ENCODE measurements at places on chromosomes 3 and 15. TPM values are rescaled to one million over a fixed set of nuclear protein-coding genes. Genes with fewer than 3 reads are reported as not detected.

GOLGA8S gene
- 0.03 TPM for polyA plus RNA-seq

BNC1 gene
- polyA plus RNA-seq: 0.34 TPM

DPPA4 gene
- polyA plus RNA-seq: 0.02 TPM

ZMYND10 gene
- 1.1 TPM for polyA plus RNA-seq

PSTPIP1 gene
- 0.83 TPM for polyA plus RNA-seq

RPS27L gene
- 361 TPM for polyA plus RNA-seq

- H3K27me3 ChIP-seq: no peaks in the 10 kb centered on the region
- no peaks in the 10 kb centered on the region for H3K4me1 ChIP-seq
- no peak overlapping the region for H3K4me3 ChIP-seq
- peak; percentile 38 for DNase-seq
- no peaks in the 10 kb centered on the region for H3K36me3 ChIP-seq
Observed at GRCh38 chr3:175187586-175187985, 328.5 kb downstream of the NAALADL2 start.

GRCh38 chr15:81024265-81024872 lies 23.6 kb downstream of the TLNRD1 start:
- H3K27ac ChIP-seq: no peak overlapping the region
- H3K4me3 ChIP-seq: no peak overlapping the region
- DNase-seq: no peak

DNA sequence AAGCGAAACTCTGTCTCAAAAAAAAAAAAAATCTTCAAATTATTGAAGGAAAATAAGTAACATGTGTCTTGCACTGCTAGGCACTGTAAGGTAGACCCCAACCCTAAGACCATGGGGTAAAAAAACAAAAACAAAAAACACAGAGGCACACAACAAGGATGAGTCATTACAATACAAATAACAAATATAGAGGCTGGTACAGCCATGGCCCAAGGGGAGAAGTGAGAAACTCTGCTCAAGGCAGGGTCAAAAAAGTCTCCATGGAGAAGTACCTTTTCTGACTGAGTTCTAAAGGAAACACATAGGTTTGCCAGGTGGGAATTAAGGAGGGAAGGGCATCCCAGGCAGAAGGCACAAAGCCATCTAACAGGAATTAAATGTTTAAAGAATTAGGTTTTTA lies 54.5 kb downstream of the TOP2B start:
- no peaks in the 10 kb centered on the region for H3K4me1 ChIP-seq
- no peaks in the 10 kb centered on the region for H3K27me3 ChIP-seq
- no peak for DNase-seq
- H3K27ac ChIP-seq: no peak overlapping the region
- no peak overlapping the region for H3K4me3 ChIP-seq

GRCh38 chr3:56753206-56753820 lies 48.4 kb downstream of the ARHGEF3 start:
- H3K36me3 ChIP-seq: no peaks in the 10 kb centered on the region
- H3K27ac ChIP-seq: no peak overlapping the region

- H3K27ac ChIP-seq: no peak overlapping the region
- H3K4me3 ChIP-seq: no peak overlapping the region
- DNase-seq: no peak
Observed at GRCh38 chr15:99956022-99956775, 223.0 kb upstream of the LYSMD4 start.

GRCh38 chr3:115980709-115981108 lies 357.4 kb downstream of the GAP43 start:
- H3K4me1 ChIP-seq: no peaks in the 10 kb centered on the region
- no peaks in the 10 kb centered on the region for H3K36me3 ChIP-seq
- no peak overlapping the region for H3K4me3 ChIP-seq
- no peak for DNase-seq
- H3K27me3 ChIP-seq: no peaks in the 10 kb centered on the region

- no peaks in the 10 kb centered on the region for H3K36me3 ChIP-seq
- H3K4me3 ChIP-seq: no peak overlapping the region
- H3K4me1 ChIP-seq: no peaks in the 10 kb centered on the region
- H3K27ac ChIP-seq: peak overlapping the region; percentile 1
- H3K27me3 ChIP-seq: no peaks in the 10 kb centered on the region
- DNase-seq: peak; percentile 50
Observed at GRCh38 chr3:195238586-195239118, 32.3 kb downstream of the XXYLT1 start.

- no peaks in the 10 kb centered on the region for H3K27me3 ChIP-seq
- no peak for DNase-seq
- no peak overlapping the region for H3K27ac ChIP-seq
- H3K4me1 ChIP-seq: peaks cover 5% of the 10 kb centered on the region
- no peaks in the 10 kb centered on the region for H3K36me3 ChIP-seq
Observed at GRCh38 chr3:136173939-136174490, 22.1 kb downstream of the MSL2 start.

DNA sequence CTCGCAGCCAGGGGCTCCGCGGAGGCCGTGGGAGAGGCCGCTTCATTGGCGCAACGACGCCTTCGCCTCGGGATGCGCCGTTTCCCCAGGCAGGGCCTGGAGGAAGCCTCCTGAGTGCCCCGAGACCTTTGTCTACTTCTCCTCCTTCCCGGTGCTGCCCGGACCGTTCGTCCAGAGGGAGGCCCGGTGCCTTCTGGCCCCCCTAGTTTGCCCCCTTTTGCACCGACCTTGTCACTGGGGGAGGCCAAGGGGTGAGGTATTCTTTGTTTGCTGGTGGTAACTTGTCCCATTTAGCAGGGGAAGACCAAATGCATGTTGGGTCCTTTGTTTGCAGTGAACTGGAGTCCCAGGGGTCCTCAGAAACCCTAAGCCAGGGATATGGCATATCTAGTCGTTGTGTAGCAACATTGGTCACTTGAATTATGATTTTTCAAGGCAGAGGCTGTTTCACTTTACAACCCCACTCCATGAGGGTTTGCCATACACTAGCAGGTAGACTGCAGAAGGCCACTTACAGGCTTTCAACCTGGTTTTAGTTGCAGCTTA lies 615 bp downstream of the DHX30 start:
- no peaks in the 10 kb centered on the region for H3K27me3 ChIP-seq
- H3K4me3 ChIP-seq: peak overlapping the region; percentile 72
- H3K4me1 ChIP-seq: no peaks in the 10 kb centered on the region
- H3K27ac ChIP-seq: peak overlapping the region; percentile 91
- peaks cover 2% of the 10 kb centered on the region for H3K36me3 ChIP-seq
- DNase-seq: no peak

GRCh38 chr3:43366481-43366880 lies 80.1 kb downstream of the SNRK start:
- peaks cover 7% of the 10 kb centered on the region for H3K4me1 ChIP-seq
- H3K27ac ChIP-seq: no peak overlapping the region
- H3K27me3 ChIP-seq: no peaks in the 10 kb centered on the region
- H3K4me3 ChIP-seq: no peak overlapping the region
- no peak for DNase-seq
- H3K36me3 ChIP-seq: peaks cover 10% of the 10 kb centered on the region

DNA sequence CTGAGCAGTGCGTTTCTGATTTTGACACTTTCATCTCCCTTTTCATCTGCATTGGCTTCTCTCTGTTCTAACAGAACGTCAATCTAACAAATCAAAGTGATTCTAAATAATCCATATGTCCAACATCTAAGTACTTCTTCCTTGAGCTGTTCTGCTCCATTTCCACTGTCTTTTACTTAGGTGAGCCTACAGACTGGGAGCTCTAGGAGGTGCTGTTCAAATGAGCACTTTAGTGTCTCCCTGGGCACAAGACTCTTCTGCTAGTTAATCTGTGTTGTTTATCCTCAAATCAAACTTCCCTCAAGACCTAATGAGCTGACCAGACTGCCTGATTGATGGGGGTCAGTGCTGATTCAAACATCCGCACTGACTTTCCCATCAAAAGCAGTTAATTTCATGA lies 408.1 kb downstream of the WDR72 start:
- no peak overlapping the region for H3K27ac ChIP-seq
- H3K36me3 ChIP-seq: no peaks in the 10 kb centered on the region
- H3K27me3 ChIP-seq: no peaks in the 10 kb centered on the region

DNA sequence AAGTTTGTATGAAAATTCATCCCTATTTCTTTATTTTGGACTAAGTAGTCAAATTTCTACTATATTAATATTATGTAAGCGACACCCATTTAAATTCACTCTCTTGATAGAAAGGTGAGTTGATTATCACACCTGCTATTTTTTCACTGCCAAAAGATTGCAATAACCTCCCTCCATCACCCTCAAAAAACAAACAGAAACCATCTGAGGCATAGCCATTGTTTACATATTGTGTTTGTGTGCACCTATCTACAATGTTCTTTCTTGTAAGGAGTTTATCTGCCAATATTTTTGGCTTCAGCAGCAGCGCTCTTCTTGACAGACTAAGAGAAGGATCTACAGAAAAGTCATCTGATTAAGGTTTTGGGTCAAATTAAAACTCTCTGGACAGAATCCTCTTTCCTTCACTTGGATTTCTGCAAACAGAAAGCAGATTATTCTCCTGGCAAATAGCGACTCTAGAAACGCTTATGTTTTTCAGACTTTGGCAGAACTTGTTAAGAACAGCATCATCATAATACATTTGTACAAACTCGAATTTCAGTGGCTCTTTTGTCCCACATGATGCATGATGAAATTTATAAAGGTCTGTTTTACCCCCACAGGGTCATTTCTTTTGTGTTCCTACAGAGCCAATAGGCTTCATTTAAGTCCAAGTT lies 48.6 kb downstream of the KCNMB2 start:
- no peaks in the 10 kb centered on the region for H3K4me1 ChIP-seq
- DNase-seq: no peak
- H3K27me3 ChIP-seq: no peaks in the 10 kb centered on the region
- H3K4me3 ChIP-seq: no peak overlapping the region

DNA sequence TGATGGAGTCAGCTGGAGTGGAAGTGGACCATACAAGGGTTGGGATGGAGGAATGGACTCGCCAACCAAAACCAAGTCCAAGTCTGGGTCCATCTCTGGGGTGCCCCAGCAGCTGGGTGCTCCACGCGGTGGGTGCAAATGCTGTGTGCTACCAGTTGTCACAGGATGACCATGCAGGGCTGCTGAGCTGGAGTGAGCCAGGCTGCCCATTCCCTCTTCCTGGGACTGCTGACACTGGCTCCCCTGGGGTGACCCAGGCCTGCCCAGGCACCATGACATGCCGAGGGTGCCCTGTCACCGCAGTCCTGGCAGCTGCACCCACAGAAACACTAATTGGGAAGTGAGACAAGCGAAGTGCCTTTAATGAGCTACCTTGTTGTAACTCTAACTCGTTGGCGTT lies 140.2 kb downstream of the TPRA1 start:
- H3K36me3 ChIP-seq: no peaks in the 10 kb centered on the region
- H3K27me3 ChIP-seq: peaks cover 31% of the 10 kb centered on the region
- H3K4me1 ChIP-seq: no peaks in the 10 kb centered on the region

GRCh38 chr15:88644741-88645140 lies 5.9 kb downstream of the ISG20 start:
- H3K27me3 ChIP-seq: no peaks in the 10 kb centered on the region
- H3K4me3 ChIP-seq: no peak overlapping the region
- H3K27ac ChIP-seq: no peak overlapping the region
- H3K36me3 ChIP-seq: no peaks in the 10 kb centered on the region
- DNase-seq: no peak

DNA sequence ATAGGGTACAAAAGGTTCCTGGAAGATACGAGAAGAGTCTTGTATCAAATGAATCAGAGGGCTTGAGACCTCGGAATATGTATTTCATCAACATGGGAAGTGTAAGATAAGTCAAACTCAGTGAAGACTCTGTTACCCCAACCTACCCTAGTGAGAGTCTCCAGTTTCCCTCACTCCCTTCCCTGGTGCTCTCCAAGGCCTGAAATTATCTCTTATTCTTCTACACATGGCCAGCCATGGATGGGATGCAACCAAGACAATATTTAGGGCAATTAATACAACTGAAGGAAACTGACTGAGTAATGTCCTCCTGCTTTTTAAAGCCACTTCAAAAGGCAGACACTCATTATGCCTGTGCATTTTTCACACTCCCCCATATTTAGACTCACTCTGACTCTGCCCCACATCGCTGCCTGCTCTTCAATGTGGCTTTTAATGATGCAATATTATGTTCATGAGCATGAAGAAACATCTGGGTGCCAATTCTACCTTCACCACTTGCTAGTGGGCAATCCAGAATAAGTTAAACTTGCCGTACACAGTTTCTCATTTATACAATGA lies 137.1 kb upstream of the THBS1 start:
- H3K27me3 ChIP-seq: no peaks in the 10 kb centered on the region
- no peaks in the 10 kb centered on the region for H3K36me3 ChIP-seq
- no peak overlapping the region for H3K4me3 ChIP-seq
- H3K4me1 ChIP-seq: no peaks in the 10 kb centered on the region

GRCh38 chr3:149579161-149579560 lies 78.7 kb downstream of the WWTR1 start:
- H3K36me3 ChIP-seq: no peaks in the 10 kb centered on the region
- peak overlapping the region; percentile 1 for H3K27ac ChIP-seq
- H3K4me3 ChIP-seq: no peak overlapping the region

GRCh38 chr3:11530153-11530721 lies 113.5 kb downstream of the VGLL4 start:
- peak; percentile 98 for DNase-seq
- peaks cover 26% of the 10 kb centered on the region for H3K4me1 ChIP-seq
- H3K27me3 ChIP-seq: no peaks in the 10 kb centered on the region
- H3K27ac ChIP-seq: peak overlapping the region; percentile 67
- H3K36me3 ChIP-seq: no peaks in the 10 kb centered on the region

DNA sequence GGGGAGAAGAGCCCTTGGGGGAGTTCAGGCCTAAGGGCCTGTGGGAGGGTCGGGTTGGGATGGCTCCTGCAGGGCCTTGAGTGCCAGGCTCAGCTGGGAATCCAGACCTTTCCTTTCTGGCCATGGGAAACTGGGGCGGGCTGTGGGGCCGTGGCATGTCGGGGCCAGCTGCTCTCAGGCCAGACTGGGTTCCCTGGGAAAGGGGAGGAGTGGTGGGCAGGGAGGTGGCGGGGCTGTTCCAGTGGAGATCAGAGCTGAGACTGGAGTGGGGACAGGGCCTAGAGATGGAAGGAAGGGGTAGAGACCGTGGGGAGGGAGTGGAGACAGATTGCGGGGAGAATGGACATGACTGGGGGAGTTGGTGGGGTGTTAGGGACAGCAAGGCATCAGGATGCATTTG lies 20.3 kb downstream of the FBLN2 start:
- H3K27me3 ChIP-seq: no peaks in the 10 kb centered on the region
- H3K36me3 ChIP-seq: no peaks in the 10 kb centered on the region
- H3K4me1 ChIP-seq: no peaks in the 10 kb centered on the region
- no peak overlapping the region for H3K4me3 ChIP-seq

- H3K4me1 ChIP-seq: no peaks in the 10 kb centered on the region
- H3K27ac ChIP-seq: no peak overlapping the region
- peak overlapping the region; percentile 72 for H3K4me3 ChIP-seq
Observed at GRCh38 chr3:124730941-124731297, 667 bp downstream of the UMPS start.

- H3K27ac ChIP-seq: no peak overlapping the region
- no peaks in the 10 kb centered on the region for H3K27me3 ChIP-seq
- H3K4me1 ChIP-seq: no peaks in the 10 kb centered on the region
Observed at GRCh38 chr3:143226678-143227291, 107.2 kb downstream of the CHST2 start.

DNA sequence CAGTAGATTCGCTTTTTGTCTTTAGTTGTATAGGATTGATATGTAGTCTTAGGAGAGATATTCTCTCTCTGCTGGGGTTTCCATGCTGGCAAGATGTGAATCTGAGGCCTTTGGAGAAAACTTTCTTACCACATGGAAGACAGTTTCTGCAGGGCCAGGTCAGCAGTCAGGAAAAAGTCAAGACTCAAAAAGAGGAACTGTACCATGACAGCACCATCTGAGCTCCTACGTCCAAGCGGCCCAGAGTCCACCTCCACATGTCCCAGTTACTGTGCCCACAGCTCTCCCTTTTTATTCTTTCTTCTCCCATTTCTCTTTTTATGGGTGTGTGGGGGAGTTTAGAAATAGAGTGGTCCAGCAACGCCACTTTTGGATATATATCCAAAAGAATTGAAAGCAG lies 172.0 kb downstream of the MTHFS start:
- H3K4me3 ChIP-seq: no peak overlapping the region
- no peak for DNase-seq
- peaks cover 1% of the 10 kb centered on the region for H3K27me3 ChIP-seq
- H3K27ac ChIP-seq: no peak overlapping the region
- H3K4me1 ChIP-seq: no peaks in the 10 kb centered on the region

Measured in IMR-90 (cell line).